Neural crest cell (in vitro differentiated cells): ENCODE measurements at places on chromosomes 13 and 19. TPM values are rescaled to one million over a fixed set of nuclear protein-coding genes. Genes with fewer than 3 reads are reported as not detected.

DNA sequence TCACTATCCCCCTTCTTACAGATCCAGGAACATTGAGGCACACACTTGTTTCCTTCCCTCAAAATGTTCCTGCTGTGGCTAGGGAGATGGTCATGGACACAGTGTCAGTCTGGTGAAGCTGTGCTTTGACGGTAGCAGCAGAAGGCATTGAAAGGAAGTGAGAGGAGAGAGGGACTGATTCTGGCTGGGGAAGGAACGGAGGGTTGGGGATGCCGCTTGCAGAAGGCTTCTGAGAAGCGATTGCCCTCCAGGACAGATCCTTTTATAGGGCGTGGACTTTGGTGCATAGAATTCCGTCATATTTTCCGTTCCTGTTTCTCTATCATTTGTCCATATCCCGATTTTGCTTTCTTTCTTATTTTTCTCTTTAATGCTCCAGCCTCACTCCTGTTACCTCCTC lies 14.1 kb upstream of the MYH14 start:
- no peak for DNase-seq
- H3K27ac ChIP-seq = no peak overlapping the region
- peaks cover 45% of the 10 kb centered on the region for H3K27me3 ChIP-seq
- H3K4me3 ChIP-seq = no peak overlapping the region

DNA sequence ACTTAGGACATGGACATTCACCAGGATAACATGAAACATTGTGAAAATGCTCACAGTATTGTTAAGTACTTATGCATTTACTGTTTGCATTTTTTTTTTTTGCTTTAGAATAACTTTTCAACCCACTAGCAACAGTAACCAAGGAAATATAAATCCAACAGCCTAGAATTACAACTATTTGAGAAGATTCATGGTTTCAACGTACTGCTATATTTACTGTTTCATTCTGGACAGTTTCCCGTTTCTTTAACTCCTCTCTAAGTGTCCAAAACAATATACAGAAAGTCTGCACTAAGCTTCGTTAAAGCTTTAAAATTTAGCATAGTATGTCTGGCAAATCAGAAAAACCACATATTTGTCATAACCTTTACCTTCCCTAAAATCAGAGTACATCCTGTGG lies 2.7 kb downstream of the SMAD9 start:
- H3K27me3 ChIP-seq = peaks cover 49% of the 10 kb centered on the region
- H3K4me3 ChIP-seq = peak overlapping the region; percentile 6
- H3K27ac ChIP-seq = no peak overlapping the region
- no peak for DNase-seq

DNA sequence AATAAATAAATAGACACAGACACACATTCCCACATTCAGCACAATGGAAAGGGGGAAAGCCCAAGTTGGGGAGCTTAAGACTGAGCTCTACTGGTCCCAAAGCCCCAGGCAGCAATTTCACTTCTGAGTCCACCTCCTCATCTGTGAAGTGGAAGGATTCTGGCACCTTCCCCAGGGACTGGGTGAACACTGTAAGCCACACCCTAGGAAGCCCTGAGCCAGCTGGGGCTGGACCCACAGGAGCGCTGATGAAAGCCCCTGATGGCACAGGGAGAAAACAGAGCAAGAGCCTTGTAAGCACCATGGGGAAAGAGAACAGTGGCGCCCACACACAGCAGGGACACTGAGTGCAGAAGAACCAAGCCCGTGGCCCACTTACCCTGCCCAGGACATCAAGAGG lies 37.8 kb downstream of the EPS15L1 start:
- H3K36me3 ChIP-seq = peaks cover 13% of the 10 kb centered on the region
- no peak overlapping the region for H3K4me3 ChIP-seq
- DNase-seq = no peak

- H3K4me1 ChIP-seq = peaks cover 42% of the 10 kb centered on the region
- no peaks in the 10 kb centered on the region for H3K36me3 ChIP-seq
- no peak for DNase-seq
These were observed 355.0 kb downstream of the MYO16 start for GRCh38 chr13:108984251-108984920.

DNA sequence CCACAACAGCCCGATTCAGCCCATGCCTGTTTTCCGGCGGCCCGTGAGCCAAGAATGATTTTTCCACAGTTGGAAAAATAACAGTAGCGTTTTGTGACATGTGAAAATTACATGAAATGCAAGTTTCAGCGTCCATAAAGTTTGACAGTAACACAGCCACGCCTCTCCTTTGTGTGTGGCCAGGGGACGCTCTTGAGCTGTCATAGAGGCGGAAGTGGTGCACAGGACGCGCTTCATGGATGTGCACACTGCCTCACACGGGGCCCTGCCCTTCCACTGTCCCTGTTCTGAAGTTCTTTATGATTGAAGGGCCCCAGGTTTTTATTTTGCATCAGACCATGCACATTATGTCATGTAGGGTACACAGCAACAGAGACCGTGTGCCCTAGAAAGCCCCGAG lies 12.4 kb upstream of the ELAVL1 start:
- H3K4me1 ChIP-seq = peaks cover 5% of the 10 kb centered on the region
- H3K4me3 ChIP-seq = no peak overlapping the region
- no peak overlapping the region for H3K27ac ChIP-seq
- no peak for DNase-seq

- no peak for DNase-seq
- no peak overlapping the region for H3K4me3 ChIP-seq
- H3K4me1 ChIP-seq = peaks cover 46% of the 10 kb centered on the region
- no peaks in the 10 kb centered on the region for H3K27me3 ChIP-seq
- H3K27ac ChIP-seq = no peak overlapping the region
- peaks cover 3% of the 10 kb centered on the region for H3K36me3 ChIP-seq
These were observed 342.5 kb downstream of the SPRY2 start for GRCh38 chr13:79998381-79998880.

GRCh38 chr13:46035066-46035465 lies 17.5 kb downstream of the ZC3H13 start:
- no peak overlapping the region for H3K4me3 ChIP-seq
- no peaks in the 10 kb centered on the region for H3K27me3 ChIP-seq
- H3K4me1 ChIP-seq = peaks cover 3% of the 10 kb centered on the region

- peaks cover 5% of the 10 kb centered on the region for H3K4me1 ChIP-seq
- peaks cover 3% of the 10 kb centered on the region for H3K36me3 ChIP-seq
- H3K27ac ChIP-seq = no peak overlapping the region
- peak overlapping the region; percentile 4 for H3K4me3 ChIP-seq
- no peak for DNase-seq
These were observed 3.8 kb downstream of the ATP4B start for GRCh38 chr13:113654175-113654560.

GRCh38 chr19:13881251-13881691 lies 4.3 kb downstream of the NANOS3 start:
- DNase-seq = peak; percentile 26
- no peaks in the 10 kb centered on the region for H3K27me3 ChIP-seq
- no peak overlapping the region for H3K27ac ChIP-seq
- H3K4me1 ChIP-seq = peaks cover 20% of the 10 kb centered on the region

DNA sequence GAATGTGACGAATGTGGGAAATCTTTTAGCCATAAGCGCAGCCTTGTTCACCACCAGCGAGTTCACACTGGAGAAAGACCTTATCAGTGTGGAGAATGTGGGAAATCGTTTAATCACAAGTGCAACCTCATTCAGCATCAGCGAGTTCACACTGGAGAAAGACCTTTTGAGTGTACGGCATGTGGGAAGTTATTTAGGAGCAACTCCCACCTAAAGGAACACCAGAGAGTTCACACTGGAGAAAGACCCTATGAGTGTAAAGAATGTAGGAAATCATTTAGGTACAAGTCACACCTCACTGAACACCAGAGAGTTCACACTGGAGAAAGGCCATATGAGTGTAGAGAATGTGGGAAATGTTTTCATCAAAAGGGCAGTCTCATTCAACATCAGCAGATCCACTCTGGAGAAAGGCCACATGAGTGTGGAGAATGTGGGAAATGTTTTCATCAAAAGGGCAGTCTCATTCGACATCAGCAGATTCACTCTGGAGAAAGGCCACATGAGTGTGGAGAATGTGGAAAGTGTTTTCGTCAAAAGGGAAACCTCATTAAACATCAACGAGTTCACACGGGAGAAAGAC lies 7.6 kb downstream of the ZNF776 start:
- no peak overlapping the region for H3K27ac ChIP-seq
- no peak overlapping the region for H3K4me3 ChIP-seq
- DNase-seq = no peak
- H3K36me3 ChIP-seq = peaks cover 74% of the 10 kb centered on the region
- H3K27me3 ChIP-seq = no peaks in the 10 kb centered on the region

- no peak for DNase-seq
- H3K27ac ChIP-seq = peak overlapping the region; percentile 68
- H3K27me3 ChIP-seq = no peaks in the 10 kb centered on the region
- H3K4me3 ChIP-seq = no peak overlapping the region
- peaks cover 31% of the 10 kb centered on the region for H3K36me3 ChIP-seq
These were observed 32.8 kb downstream of the MLLT1 start for GRCh38 chr19:6247007-6247288.

GRCh38 chr19:8336072-8336569 lies 6.9 kb downstream of the KANK3 start:
- peaks cover 79% of the 10 kb centered on the region for H3K27me3 ChIP-seq
- H3K36me3 ChIP-seq = no peaks in the 10 kb centered on the region
- H3K4me1 ChIP-seq = peaks cover 8% of the 10 kb centered on the region
- DNase-seq = no peak

DNA sequence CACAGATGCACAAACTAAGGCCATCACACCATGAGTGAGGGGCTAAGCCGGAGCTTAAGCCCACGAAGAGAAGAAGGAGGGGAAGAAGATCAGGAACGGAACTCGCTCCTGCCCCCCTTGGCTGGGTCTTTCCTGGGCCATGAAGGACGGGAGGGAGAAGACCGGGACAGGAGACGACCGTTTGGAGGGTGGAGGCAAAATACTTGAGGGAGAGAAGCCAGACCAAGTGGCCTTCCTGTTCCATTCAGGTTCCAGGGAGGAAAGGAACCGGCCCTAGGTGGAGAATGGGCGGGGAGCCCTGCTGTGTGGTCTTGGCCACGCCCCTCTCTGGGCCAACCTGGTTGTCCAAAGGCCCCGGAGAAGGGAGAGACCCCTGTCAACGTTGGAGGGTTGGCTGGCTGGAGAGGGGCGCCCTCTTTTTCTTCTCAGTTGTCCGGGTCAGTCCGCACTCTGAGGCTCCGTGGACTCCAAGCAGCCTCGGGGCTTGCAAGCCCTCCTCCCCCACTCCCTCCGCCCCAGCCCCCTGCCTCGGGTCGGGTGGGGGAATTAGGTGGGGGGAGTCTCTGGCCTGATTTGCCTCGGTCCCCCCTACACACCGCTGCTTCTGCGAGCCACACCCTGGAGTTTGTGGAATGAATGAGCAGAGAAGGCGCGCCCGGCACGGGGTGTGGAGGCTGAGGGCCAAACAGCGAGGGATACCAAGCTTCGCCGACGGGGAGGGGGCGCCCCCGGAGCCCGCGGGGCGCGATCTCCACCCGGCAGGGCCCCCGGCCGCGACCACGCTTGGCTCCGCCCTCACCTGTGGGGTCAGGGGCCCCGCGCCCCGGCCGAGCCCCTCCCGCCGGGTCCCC lies 757 bp downstream of the FBN3 start:
- H3K4me1 ChIP-seq = peaks cover 9% of the 10 kb centered on the region
- H3K4me3 ChIP-seq = peak overlapping the region; percentile 84
- DNase-seq = peak; percentile 27
- peaks cover 51% of the 10 kb centered on the region for H3K27me3 ChIP-seq
- H3K36me3 ChIP-seq = no peaks in the 10 kb centered on the region
- peak overlapping the region; percentile 84 for H3K27ac ChIP-seq

DNA sequence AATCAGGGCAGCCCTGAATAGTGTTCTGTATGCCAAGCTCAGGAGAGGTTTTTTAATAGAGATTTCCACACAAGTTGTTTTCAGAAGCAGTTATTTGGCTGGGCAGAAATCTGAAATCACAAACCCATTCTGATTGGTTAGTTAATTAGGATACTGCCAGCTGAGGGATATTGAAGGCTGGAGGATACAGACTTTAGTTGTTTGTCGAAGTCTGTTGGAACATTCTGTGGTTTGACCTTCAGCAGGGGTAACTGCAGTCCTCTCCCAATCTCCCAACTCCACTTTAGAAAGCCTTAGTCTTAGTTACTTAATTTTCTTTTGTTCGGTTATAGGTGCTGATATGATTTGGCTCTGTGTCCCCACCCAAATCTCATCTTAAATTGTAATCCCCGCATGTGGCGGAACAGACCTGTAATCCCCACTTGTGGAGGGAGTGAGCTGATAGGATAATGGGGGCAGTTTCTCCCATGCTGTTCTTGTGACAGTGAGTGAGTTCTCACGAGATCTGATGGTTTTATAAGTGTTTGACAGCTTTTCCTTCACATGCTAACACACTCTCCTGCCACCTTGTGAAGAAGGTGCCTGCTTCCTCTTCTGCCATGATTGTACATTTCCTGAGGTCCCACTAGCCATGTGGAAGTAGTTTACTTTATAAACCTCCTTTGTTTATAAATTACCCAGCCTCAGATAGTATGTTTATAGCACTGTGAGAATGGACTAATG lies 169.2 kb downstream of the GPC5 start:
- H3K4me3 ChIP-seq = no peak overlapping the region
- H3K4me1 ChIP-seq = no peaks in the 10 kb centered on the region
- DNase-seq = no peak

DNA sequence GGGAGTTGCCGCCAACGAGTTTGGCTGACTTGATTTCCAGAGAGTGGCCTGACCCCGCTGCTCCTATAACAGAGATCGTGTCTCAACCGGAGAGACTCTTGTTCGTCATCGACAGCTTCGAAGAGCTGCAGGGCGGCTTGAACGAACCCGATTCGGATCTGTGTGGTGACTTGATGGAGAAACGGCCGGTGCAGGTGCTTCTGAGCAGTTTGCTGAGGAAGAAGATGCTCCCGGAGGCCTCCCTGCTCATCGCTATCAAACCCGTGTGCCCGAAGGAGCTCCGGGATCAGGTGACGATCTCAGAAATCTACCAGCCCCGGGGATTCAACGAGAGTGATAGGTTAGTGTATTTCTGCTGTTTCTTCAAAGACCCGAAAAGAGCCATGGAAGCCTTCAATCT lies 21.6 kb downstream of the NLRP4 start:
- H3K36me3 ChIP-seq = peaks cover 9% of the 10 kb centered on the region
- no peak overlapping the region for H3K27ac ChIP-seq
- no peak overlapping the region for H3K4me3 ChIP-seq
- H3K4me1 ChIP-seq = no peaks in the 10 kb centered on the region
- no peaks in the 10 kb centered on the region for H3K27me3 ChIP-seq

SKA3 gene
- 35.0 and 36.0 TPM in 2 replicates for total RNA-seq

CPT1C gene
- 87.7 and 96.1 TPM in 2 replicates for total RNA-seq

CEACAM7 gene
- total RNA-seq = not detected in 2 replicates

ZNF491 gene
- total RNA-seq = 8.8 and 9.8 TPM in 2 replicates

B3GNT3 gene
- total RNA-seq = not detected in 2 replicates

CGB1 gene
- not detected in 2 replicates for total RNA-seq

TGFB1 gene
- 2.2 and 3.1 TPM in 2 replicates for total RNA-seq

NLRP7 gene
- total RNA-seq = not detected in 2 replicates
